ENCODE measurements at places on chromosomes 4 and X.
A peak's percentile ranks its signal among the peaks of the same experiment; 100 is the strongest.

GRCh38 chrX:133175605-133176004 is 42.5 kb downstream of the TFDP3 start:
- DNase-seq: no peak

DNA sequence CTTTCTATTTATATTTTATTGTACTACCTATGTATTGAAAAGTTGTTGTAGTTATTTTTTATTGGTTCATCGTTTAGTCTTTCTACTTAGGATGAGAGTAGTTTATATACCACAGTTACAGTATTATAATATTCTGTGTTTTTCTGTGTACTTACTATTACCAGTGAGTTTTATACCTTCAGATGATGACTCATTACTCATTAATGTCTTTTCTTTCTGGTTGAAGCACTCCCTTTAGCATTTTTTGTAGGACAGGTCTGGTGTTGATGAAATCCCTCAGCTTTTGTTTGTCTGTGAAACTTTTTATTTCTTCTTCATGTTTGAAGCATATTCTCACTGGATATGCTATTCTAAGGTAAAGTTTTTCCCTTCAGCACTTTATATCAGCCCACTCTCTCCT is 7.7 kb downstream of the LUZP4 start:
- DNase-seq: no peak

DNA sequence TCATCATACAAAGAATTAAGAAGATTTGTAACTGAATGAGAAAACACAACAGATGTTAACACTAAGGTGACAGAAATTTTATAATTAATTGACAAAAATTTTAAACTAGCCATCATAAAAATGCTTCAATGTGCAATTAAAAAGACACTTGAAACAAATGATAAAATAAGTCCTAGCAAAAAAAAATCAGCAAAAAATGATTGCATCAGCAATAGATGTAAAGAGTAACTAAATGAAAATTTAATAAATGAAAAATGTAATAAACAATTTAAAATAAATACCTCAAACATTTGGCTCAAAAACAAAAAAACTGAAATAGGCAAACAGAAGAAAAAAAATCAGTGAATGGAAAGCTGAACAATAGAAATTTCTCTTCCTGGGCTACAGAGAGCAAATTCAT is 380.7 kb upstream of the GALNTL6 start:
- DNase-seq: no peak

- DNase-seq: no peak
Observed at GRCh38 chr4:56512166-56512565, 6.6 kb downstream of the ARL9 start.

DNA sequence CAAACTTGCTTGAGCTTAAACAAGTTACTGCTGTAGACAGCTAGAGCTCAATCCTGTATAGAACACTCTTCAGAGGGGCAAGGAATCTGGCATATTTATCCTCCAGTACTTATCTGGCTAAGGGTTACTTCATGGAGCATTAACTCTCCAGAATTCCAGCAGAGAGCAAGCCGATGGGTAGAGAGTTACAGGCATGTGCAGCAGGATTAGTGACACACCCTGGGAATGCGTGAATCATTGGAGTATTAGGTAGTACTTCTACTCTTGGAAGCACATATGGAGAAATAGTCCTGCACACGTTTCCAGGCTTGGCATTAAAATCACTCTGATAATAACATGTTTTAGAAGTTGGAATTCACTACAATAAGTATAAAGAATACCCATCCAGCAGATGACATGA is 35.4 kb downstream of the GRXCR1 start:
- DNase-seq: no peak

GRCh38 chr4:43564107-43564506 is 671.6 kb downstream of the GRXCR1 start:
- DNase-seq: no peak

- DNase-seq: no peak
Observed at GRCh38 chrX:40064055-40064597, 33.6 kb downstream of the BCOR start.

GRCh38 chrX:1679238-1679637 is 64.4 kb downstream of the ASMT start:
- DNase-seq: no peak

DNA sequence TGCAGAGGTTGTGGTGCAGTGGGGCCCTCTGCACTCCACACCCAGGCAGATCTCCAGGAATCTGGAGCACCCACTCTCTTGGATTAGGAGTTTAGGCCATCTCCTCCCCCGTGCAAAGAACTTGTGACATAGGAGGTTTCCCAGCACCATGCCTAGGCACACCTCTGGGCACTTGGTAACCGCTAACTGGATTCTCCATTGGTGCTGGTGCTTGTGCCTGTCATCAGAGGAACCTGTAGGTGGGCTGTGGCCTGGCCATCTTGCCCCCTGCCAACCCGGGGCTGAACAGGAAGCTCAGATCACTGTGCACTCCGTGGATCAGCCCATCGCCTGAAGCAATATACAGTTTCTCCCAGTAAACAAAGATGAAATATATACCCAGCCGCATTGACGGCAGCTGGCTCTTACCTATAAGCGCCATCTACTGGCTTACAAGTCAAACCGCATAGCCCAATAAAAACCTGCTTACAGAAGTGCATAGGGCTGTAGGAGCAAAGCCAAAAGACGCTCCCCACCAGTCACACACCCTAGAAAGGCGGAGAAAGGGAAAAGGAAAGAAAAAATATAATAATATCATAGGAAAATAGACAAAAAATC is 19.1 kb upstream of the TEX13B start:
- peak; percentile 11 for DNase-seq

DNA sequence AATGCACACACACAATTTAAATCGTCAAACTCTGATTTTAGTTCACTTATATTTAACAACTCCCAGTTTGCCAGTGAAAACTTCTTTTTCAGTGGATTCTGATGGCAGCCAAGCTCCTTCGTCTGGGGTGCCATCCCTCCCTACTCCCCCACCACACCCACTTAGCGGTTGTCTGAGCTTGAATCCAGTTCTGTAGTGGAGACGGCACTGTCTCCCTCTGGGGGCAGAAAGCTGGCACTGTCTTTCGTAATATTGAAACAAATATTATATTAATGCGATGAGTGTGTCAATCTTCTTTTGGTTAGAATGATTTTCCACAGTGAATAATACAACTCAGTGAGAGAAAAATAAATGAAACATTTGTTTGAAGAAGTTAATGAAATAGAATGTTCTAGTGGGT is 5.4 kb downstream of the MEPE start:
- DNase-seq: no peak

DNA sequence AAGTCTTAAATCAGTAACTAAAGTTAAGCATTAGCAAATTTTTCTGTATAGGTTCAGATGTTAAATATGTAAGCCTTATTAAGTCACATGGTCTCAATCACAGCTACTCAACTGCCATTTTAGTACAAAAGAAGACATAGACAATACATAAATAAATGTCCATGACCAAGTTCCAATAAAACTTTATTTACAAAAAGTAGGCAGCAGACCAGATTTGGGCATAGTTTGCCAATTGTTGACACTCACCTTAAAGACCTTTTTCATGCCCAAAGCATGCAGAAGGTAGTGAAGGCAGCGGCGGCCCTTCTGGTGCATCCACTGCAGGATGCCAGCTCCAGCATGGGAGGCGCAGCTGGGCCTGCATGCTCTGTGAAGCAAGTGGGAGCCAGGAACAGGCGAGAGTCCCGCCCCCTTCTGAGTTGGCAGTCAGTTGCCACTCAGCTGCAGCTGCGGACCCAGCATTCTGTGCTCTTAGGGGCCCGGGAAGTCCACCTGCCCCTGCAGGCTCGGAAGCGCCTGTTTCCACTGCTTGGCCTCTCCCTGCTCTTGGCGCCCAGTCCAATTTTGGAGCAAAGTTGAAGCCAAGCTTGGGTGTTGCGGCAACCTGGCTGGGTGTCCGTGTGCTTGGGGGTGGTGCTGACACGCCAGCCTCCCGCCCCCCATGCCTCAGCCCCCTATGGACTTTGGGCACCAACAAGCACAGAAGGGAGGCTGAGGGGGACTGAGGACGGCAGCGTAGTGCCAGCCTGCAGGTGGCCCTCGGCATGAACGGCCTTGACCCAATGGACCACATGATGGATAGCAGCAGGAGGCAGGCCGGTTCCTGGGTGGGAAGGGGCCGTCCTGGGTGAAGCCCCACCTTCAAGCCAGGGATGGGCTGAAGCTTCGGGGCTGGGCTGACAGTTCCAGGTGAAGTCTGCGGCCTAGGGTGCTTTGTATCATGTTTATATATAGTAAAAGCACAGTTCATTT is 42.4 kb upstream of the PABPC4L start:
- no peak for DNase-seq

GRCh38 chrX:1928805-1929204 is 313.9 kb downstream of the ASMT start:
- DNase-seq: no peak

- no peak for DNase-seq
Observed at GRCh38 chr4:140839406-140839805, 83.2 kb upstream of the TBC1D9 start.

GRCh38 chrX:12702509-12703091 is 88.6 kb upstream of the PRPS2 start:
- no peak for DNase-seq

- no peak for DNase-seq
Observed at GRCh38 chrX:95762716-95763115, 921.9 kb upstream of the DIAPH2 start.

GRCh38 chrX:154419688-154420401 is 8.5 kb downstream of the TAFAZZIN start:
- no peak for DNase-seq

- DNase-seq: no peak
Observed at GRCh38 chr4:88659890-88660208, 37.8 kb downstream of the NAP1L5 start.

DNA sequence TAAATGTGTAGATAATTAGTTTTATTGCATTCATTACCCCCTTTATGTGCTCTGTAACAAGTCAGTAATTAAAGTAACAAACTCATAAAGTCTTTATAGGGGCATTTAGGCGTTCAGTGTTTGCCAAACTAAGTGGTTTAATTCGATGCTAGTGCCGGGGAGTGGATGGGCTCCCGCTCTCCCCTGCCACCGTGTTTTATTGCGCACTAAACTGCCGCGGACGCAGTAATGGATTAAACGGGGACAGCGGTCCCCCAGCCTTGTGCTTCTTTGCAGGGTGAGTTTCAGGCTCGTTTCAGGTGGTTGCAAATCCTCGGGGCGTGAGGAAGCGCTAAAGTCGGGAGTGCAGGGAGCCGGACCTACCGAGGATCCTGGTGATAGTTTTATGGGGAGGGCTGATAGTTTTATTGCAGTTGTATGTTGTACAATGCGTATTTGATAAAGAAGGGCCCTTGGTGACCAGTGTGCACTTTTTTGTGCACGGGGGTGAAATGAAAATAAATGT is 1.6 kb upstream of the PHOX2B start:
- no peak for DNase-seq

DNA sequence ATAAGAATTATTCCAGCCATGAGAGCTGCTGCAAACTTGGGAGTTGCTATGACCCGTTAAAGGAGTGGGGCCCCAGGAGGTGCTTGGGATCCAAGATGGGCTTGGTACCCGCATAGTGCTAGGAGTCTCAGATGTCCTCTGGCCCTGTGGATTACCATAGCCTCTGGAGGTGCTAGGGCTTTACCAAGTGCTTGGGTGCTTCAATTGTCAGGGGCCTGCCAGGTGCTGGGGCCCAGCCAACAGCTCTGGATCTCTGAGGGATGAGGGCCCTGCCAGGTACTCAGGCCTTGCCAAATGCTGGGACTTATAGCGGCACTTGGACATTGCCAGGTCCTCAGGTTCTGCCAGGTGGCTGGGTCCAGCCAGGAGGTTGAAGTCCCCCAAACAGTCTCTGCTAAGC is 32.0 kb upstream of the USP51 start:
- no peak for DNase-seq

DNA sequence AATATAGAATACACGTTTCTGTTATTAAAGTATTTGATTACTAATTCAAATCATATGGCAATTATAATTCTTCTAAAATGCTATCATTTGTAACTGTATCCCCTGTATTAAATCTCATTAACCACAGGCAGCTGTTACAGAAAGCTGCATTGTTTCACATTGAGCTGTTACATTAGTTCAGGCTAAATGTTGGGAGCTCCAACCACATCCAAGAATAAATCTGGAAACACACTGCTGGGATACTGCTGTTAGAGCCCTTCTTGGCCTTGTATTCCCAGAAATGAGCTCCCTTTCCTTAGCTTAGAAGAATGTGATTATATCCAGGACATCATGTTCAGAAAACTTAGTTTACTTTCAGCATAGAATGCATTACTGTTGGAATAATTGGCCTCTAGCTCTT is 48.2 kb downstream of the GUCY1B1 start:
- no peak for DNase-seq

DNA sequence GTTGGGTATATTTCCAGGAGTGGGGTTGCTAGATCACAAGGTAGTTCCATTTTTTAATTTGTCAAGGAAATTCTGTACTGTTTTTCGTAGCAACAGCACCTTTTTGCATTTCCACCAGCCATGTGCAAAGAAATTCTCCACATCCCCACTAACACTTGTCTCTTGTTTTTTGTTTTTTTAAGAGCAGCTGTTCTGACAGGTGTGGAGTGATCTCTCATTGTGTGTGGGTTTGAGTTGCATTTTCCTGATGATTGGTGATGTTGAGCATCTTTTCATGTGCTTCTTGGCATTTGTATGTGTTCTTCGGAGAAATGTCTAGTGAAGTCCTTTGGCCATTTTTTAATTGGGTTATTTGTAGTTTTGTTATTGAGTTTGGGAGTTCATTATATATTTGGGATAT is 80.3 kb upstream of the PUDP start:
- DNase-seq: no peak

- no peak for DNase-seq
Observed at GRCh38 chr4:8218371-8219031, 19.4 kb downstream of the SH3TC1 start.

GRCh38 chr4:54091637-54092404 is 8.1 kb upstream of the GSX2 start:
- peak; percentile 54 for DNase-seq

DNA sequence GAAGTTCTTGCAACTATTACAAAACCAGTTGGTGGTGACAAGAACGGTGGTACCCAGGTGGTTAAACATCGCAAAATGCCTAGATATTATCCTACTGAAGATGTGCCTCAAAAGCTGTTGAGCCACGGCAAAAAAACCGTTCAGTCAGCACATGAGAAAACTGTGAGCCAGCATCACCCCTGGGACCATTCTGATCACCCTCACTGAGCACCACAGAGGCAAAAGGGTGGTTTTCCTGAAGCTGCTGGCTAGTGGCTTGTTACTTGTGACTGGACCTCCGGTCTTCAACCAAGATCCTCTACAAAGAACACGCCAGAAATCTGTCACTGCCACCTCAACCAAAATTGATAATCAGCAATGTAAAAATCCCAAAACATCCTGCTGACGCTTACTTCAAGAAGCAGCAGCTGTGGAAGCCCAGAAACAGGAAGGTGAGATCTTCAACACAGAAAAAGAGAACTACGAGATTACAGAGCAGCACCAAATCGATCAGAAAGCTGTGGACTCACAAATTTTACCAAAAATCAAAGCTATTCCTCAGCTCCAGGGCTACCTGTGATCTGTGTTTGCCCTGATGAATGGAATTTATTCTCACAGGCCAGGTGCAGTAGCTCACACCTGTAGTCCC is 21.4 kb upstream of the SLC10A6 start:
- DNase-seq: no peak

GRCh38 chr4:94453391-94453963 is 1.7 kb downstream of the PDLIM5 start:
- DNase-seq: no peak

GRCh38 chr4:174579421-174579820 is 57.1 kb upstream of the HPGD start:
- DNase-seq: no peak
